ENCODE measurements at places on chromosomes 2 and 18. TPM values are rescaled to one million over a fixed set of nuclear protein-coding genes. Genes with fewer than 3 reads are reported as not detected.

Gene ALPI
- total RNA-seq: not detected

Gene AMER3
- total RNA-seq: not detected

Gene UPP2
- total RNA-seq: not detected

Gene FBXO36
- total RNA-seq: 3.3 TPM

Gene NCKAP5
- 0.37 TPM for total RNA-seq

Gene DTYMK
- total RNA-seq: 45.2 TPM

Gene MYO7B
- 0.37 TPM for total RNA-seq

Gene KIAA2012
- total RNA-seq: not detected

Gene RIT2
- total RNA-seq: not detected

Gene SRBD1
- total RNA-seq: 21.9 TPM

Gene MYCN
- not detected for total RNA-seq

Gene LRPPRC
- 103 TPM for total RNA-seq

Gene FOXD4L1
- not detected for total RNA-seq
